ENCODE measurements at places on chromosomes 4 and X.

DNA sequence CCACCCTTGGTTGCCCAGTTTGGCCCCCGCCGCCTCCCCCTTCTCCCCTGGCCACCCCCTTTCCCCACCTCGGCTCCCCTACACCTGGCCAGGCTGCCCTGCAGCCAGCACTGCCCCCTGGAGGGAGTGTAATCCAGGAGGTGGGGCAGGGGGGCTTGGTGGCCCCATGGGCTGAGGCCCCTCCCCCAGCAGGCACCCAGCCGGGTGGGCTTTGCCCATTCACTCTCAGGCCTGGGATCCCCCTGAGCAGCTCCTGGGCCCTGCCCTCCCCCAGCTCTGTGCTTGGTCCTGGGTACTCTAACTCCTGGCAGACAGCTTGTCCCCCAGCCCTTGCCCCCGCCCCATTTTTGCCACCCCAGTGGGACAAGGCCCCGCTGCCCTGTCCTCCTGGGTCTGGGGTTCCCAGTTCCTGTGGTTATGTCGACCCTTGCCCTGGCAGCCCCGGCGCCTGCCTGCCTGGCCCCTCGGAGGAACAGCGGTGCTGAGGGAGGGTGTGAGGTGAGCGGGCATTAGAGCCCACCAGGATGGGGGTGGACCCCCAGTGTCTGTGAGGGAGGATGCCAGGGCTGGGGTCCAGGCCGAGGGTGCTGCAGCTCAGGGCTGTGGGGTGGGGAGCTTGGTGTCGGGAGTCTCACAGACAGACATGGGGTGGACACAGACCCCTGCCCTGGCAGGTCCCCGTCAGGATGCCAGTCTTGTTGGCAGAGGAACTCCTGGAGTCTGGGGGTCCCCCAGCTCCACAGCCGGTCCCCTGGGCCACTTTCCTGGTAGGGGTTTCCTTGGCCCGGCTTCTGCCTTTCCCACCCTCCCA lies 10.2 kb downstream of the NAT8L start:
- no peak for DNase-seq

- DNase-seq, result no peak
Observed at GRCh38 chr4:41069838-41070237, 144.5 kb downstream of the APBB2 start.

DNA sequence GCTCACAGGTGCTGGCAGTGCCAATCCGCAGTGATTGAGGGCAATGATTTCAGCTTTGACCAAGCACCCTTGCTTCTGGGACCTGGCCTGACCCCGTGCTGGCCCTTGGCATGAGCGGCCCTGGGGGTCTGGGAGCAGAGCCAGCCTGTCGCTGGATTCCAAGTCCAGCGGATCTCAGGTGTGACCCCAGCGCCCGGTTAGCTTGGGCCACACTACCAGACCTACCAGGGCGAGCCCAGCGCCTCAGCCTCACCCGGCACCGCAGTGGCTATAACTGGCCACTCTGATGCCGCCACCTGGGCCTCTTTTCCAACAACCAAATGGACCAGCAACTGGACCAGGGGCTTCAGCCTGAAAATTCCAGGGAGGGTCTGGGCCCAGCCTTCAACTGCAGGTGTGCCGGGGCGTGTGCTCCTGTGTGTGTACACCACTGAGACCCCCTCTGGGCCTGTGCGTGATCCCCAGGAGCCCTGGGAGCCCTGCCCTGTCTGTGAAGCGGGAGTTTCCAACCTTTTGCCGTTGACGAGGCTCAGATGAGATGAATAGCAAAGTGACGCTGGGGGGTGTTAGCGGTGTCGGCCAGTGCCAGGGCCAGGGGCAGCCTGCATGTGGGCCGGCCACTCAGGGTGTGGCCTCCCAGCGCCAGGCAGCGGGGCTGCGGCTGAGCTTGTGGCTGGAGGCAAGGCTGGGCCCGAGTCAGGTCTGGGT lies 658 bp downstream of the SH3TC1 start:
- DNase-seq, result peak; percentile 31

GRCh38 chrX:134654398-134655012 lies 3.8 kb downstream of the PLAC1 start:
- DNase-seq, result no peak

GRCh38 chr4:165027762-165028402 lies 3.9 kb upstream of the TRIM60 start:
- DNase-seq, result no peak

GRCh38 chr4:89298155-89298554 lies 9.4 kb downstream of the GPRIN3 start:
- DNase-seq, result peak; percentile 38

DNA sequence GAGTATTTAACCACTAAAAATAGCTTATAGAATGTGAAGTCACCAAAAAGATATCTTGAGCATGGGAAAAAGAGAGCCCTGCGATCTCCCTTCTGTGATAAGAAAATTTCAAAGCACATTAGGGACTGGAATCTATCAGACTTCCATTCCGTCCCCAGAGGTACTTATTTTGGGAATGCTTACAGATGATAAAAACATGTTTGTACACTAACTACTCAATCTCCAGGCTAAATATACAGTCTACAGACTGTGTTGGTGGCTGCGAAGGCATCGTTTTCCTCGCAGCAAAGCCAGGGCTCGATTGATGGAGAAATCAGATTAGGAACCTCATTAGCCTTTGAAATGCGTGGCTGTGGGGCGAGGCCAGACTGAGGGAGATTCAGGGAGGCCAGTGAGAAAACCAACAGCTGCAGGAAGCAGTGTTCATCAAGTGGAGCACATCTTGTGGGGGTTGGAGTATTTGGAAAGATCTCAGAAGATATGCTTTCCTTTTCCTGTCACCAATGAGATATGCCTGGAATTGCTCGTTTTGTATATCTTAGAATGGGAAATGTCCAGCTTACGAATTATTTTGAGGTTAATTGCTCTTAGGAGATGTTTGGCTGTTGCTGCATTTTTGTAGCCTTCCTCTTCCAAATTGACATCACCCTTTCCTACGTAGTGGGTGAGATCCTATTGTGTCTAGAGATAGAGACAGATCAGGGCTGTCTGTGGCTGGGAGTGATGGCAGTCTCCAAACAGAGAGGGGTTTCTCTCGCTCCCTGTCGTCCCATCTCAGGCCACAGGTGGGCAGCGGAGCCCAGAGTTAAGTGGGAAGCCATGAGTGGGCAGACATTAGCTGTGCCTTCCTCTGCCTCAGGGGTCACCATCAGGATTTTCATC lies 224.9 kb upstream of the FAT1 start:
- no peak for DNase-seq

DNA sequence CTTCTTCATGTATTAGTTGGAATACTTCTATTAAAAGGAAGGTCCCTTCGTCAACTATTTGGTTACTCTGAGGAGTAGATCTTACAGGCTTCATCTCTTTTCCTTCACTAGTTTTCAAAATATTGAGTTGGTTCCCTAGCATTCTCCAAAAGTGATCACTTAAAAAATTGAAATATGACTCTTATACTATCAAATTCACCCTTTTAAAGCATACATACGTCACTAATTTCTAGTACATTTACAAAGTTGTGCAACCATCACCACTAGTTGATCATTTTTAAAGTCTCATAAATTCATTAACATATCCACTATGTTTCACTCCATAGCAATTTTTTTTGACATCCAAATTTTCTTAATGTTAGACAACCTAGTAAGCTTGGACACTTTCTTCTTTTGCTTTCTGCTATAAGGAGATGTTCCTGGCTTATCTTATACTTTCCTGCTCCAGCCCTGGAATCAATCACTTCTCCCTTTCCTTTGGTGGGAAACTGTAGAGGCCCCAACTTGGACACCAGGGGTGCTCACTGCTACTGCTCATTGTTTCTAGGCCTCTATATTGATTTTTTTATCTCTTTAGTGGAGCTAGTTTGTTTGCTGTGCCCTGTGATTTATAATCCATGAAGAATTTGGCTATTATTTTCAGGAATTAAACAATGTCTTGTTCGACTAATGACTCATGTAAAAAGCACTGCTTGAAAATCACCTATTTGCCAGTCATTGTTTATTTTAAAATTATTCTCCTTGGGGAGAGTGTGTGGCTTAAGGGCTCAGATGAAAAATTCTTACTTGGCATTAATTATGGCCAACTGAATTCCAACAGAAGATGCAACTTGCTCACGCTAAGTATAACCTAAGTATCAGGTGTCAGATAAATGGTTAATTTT lies 4.0 kb upstream of the ZFX start:
- DNase-seq, result no peak

DNA sequence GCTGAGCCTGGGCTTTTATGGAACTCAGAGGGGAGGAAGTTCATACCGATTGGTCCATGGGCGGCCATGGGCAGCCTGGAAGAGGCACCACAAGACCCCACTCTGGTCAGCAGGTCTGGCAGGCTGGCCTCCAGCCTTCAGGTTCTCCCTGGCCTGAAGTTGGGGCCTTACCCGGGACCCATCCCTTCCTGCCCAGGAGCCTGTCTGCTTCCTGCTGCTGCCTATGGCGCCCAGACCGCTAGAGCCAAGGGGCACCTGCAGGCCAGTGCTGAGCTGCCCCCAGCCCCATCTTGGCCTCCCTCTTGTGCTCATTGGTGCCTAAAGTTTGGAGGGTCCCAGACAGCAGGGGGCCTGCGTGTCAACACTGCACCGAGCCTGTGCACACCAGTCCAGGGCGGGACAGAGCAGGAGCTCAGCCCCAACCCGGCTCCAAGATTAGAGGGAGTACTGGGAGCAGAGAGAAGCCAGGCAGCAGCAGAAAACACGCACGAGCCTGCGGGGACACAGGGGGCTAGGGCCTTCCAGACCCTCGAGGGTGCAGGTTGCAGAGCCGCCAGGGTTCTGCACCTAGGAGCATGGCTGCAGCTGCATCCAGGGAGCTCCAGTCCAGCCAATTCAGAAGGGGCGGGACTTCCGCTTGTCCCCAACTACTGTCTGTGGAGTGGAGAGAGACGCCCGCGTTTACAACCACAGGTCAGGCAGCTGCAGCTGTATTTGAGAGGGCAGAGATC lies 30.7 kb upstream of the ZNF280C start:
- DNase-seq, result no peak

DNA sequence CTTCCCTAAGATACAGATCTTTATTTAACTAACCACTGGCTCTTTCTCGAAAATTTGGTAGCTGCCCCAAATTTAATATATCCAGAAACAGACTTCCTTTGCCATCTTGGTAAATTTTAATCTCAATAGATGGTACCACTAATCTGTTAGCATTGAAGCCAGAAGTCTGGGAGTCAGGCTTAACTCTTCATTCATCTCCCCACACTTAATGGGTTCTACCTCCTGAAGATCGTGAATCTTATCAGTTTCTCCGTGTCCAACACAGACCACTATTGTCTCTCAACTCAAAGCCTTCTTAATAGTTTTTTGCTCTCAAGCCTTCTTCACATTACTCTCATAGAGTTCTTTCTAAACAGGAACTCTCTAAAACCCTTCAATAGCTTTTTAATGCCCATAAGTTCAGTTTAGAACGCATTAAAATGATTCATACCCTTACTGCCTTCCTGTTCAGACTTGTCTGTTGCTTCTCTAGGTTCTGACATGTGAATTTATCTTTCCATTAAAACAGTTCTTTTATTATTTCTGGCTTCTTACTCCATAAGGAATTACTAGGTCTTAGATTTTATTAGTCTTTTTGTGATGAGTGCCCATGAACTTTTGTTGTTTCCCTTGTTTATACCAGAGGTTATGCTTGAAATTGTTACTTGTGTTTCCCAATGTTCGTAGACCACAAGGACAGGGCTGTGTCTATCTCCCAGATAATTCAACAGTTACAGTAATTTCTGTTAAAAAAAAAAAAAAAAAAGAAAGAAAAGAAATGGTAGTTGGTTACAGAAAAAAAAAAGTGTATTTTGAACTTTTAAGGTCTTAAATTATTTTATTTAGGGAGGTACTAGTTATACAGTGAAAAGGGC lies 54.7 kb downstream of the SMARCAD1 start:
- DNase-seq, result no peak

DNA sequence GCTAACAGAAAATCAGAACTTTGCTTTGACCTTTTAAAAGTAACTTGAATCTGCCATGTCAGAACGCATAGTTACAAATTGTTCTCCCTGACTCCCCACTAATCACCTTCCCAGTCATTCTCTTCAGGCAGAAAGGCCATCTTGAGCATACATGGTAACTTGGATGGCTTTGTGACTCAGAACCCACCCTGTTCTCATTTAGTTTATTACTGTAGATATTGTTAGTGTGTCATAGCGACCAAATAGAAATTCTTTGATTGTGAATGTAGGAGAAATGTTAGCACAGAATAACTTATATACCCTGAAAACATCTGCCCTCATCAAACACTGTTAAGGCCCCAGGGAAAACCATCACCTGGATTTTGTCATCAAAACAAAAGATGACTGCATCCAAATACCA lies 382.0 kb downstream of the MAGEB5 start:
- DNase-seq, result no peak

DNA sequence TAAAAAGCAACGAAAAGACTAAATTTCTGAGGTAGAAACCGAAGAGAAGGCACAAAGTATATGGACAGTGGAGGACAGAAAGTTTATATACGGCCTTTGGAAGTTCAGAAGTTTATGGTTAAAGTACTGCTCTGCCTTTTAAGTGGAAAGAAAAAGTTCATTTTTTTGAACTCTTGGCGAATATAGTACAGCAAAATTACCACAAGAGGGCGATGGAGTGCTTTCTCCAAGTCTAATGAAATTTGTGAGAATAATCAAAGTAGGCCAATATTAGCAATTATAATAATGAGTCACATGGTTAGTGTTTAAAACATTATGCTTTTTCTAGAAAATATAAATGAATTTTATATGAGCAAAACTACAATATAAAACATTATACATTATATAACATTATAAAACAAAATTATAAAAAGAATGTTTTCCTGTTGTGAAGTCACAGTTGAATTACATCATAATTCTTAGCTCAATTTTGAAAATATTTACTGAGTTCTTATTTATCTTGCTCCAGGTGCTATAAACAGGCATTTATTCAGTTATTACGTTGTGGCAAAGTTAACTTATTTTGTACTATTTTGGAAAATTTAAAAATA lies 136.2 kb upstream of the BMPR1B start:
- no peak for DNase-seq

GRCh38 chr4:5701971-5702370 lies 6.4 kb downstream of the EVC2 start:
- no peak for DNase-seq

DNA sequence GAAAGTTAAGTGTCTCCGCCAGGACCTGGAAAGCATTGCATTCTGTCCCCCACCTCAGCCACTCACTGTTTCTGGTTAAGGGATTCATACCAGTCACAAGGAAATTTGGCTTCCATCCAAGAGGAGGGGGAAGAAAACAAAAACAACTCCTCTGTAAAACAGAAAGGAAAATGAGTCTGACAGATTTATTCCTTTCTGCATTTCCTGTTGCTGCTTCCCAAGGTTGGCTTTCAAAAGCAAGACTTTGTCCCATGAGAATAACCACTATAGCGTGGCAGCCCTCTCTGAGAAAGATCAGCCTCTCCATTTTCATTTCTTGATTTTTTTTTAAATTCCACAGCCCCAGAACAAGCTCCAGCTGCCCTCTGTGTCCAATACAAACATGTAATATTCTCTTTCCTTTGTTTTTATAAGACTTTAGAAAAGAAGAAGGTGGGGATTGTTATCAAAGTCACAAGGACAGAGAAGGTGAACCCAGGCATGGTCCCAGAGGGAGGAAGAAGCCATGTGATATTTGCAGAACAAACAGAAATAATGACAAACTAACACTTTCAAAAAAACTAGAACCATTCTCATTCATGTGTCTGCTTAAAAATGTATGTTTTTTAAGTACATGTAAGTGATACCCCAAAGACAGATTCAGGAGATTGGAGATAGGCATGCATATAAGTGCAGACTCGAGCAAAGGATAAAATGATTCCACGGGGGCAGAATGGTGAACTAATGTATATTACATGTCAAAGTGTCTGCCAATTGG lies 90.7 kb upstream of the DCLK2 start:
- no peak for DNase-seq
